ENCODE measurements at places on chromosomes 2 and 18.

- DNase-seq, result no peak
These were observed 59.2 kb upstream of the IL1R1 start for GRCh38 chr2:102083393-102083703.

DNA sequence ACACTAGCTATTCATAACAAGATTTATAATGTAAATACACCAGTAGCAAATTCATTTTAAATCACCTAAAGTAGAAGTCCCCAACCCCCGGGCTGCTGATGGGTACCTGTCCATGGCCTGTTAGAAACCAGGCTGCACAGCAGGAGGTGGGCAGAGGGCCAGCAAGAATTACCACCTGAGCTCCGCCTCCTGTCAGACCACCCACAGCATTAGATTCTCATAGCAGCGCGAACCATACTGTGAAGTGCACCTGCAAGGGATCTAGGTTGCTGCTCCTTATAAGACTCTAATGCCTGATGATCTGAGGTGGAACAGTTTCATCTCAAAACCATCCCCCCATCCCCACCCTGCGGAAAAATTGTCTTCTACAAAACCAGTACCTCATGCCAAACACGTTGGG lies 71.3 kb downstream of the KANSL1L start:
- DNase-seq, result no peak

GRCh38 chr2:231181860-231182512 lies 16.4 kb upstream of the ARMC9 start:
- no peak for DNase-seq

- DNase-seq, result no peak
These were observed 1.4 kb upstream of the HNRNPA3 start for GRCh38 chr2:177211169-177211568.

DNA sequence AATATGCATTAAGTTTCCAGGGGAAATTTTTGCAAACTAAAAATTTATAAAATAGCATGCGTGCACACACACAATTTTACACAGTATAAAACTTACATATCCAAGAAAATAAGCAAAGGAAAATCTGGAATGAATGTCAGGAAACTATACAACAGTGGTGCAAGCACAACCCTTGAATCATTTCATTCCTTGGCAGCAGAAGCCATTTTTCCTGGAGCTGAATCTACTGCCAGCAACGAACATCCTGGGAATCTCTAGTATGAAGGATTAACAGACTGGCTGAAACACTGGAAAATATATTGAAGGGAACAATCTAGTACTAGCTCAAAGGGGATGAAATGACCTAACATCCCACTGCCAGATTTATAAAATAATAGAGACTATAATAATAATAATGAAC lies 235.3 kb downstream of the DYM start:
- DNase-seq, result no peak

- DNase-seq, result no peak
These were observed 914.1 kb upstream of the NXPH2 start for GRCh38 chr2:139694327-139694726.

- DNase-seq, result no peak
These were observed 1201.8 kb upstream of the CDH2 start for GRCh38 chr18:29378651-29379136.

- no peak for DNase-seq
These were observed 284.8 kb downstream of the MREG start for GRCh38 chr2:215728504-215729065.

DNA sequence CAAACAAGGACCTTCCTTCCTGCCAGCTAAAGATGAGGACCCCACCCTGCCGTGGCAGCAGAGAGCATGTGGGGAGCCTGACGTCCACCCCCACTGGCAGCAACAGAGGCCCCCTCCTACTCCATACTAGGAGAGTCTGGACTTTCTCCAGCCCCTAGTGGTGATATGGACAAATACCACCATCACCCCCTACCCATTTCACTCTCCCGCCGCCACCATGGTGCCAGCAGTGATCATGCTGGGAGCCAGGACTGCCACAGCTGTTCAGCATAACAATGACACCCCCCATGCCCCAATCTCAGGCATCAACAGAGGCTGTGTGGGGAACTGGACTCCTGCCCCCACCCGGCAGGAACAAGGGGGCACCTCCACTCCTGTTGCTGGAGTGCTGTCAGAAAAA lies 42.7 kb upstream of the ATP9B start:
- DNase-seq, result no peak

DNA sequence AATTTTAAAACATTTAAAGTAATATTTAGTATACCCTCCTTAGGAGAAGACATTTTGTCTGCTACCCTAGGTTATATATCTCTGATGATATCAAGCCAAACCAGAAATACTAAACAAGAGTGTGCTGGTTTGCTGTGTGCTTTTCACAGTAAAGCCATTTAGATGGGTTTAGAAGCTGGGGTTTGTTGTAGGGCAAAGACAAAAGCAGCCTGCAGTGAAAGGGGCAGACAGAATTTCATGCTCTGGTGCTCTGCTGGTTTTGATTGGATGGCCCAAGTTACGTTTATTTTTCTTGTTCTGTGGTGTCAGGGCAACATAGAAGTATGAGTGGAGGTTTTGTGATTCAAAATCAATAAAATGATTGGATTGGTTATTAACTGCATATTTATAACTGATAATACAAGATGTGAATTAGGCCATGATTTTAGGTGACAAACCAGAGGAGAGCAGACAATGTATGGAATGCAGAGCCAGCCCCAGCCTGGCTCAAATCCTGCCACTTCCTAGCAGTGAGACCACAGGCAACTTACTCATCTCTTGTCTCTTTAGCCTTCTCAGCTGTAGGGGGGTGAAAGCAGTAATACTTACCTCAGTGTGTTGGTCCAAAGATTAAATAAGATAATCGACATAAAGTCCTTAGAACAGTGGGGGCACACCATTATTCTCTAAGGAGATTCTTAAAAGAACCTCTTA lies 30.9 kb upstream of the IER3IP1 start:
- no peak for DNase-seq

DNA sequence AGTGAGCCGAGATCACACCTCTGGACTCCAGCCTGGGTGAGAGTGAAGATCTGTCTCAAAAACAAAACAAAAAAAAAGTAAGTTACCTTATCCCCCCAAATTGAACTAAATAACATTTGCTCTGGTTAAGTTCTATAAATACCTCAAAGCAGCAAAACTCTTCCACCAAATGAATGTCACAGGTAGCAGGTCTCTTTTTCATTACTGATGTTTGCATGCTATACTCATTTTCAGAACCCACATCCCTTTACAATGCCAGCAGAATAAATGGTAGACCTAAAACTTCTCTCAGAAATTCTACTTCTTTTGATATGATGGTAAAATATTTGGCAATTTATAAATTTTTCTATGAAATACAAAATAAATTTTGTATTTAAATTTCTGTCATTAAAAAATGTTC lies 22.3 kb downstream of the INO80D start:
- no peak for DNase-seq

GRCh38 chr2:203077451-203077850 lies 62.8 kb downstream of the NBEAL1 start:
- no peak for DNase-seq

GRCh38 chr2:53751728-53752127 lies 15.9 kb upstream of the CHAC2 start:
- no peak for DNase-seq

GRCh38 chr18:69599377-69599776 lies 198.7 kb downstream of the DOK6 start:
- no peak for DNase-seq

- no peak for DNase-seq
These were observed 136.0 kb upstream of the GCFC2 start for GRCh38 chr2:75846683-75847190.

DNA sequence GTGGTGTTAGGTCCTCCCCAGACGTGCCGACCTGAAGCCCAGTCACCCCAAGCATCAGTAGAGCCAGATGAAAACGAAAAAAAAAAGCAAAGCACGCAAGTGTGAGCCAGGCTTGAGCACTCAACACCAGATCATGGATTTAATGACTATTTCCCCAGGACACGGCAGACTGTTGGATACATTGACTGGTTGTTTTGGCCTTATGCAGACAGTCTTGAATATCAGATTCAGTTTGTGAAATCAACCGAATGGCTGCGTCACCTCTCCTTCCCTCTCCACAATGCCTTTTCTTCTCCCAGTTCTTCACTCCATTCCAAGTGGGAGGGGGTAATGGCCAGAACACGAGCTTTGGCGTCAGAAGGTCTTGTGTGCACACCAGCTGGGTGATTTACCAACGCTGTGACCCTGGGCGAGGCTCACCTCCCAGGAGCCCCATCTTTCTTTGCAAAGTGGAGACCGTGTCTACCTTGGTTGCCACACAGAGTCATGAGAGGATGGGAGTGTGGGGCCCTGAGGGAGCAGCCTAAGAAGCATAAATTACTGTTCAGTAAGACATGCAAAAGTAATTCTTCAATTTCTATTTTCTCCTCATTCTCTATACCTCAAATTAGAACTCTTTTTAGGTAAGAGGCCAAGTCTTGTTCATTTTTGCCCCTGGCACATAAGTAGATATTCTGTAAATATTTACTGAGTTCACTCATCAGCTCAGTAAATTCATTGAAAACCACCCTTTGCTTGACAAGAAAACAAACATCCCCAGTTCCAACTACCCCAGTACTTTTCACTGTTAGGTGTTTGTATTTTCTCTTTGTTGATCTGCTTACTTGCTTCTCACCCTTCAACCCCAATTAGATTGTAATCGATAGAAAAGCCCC lies 181.1 kb upstream of the COPS8 start:
- DNase-seq, result no peak

GRCh38 chr2:69163109-69163508 lies 150.1 kb downstream of the ANTXR1 start:
- no peak for DNase-seq

DNA sequence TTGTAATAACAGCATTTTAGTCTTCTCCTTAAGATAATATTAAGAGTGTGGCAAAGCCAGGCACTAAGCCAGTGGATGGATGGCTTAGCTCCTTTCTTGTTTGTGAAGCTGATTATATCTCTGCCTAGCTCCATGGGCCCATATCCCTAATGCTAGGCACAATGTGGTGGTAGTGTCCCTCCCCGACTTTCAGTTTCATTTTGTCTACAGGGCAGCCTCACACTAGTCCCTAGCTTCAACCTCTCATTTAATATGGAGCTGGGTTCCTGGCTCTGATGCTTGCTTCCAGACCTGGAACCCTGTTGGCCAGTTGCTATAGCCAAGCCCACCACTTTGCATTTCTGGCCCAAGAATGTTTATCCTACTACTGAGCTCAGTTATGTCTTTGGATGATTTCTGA lies 437.0 kb upstream of the MEIS1 start:
- DNase-seq, result no peak

DNA sequence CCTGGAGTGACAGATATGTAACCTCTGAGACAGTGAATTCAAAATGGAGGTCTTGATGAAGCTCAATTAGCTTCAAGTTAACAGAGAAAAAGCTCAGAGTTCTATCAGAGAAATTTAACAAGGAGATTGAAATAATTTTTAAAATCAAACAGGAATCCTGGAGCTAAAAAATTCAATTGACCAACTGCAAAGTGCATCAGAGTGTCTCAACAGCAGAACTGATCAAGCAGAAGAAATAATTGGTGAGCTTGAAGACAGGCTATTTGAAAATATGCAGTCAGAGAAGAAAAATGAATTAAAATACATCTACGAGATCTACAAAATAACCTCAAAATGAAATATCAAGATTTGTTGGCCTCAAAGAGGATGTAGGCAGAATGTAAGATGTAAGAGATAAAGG lies 30.4 kb upstream of the BMP10 start:
- no peak for DNase-seq

DNA sequence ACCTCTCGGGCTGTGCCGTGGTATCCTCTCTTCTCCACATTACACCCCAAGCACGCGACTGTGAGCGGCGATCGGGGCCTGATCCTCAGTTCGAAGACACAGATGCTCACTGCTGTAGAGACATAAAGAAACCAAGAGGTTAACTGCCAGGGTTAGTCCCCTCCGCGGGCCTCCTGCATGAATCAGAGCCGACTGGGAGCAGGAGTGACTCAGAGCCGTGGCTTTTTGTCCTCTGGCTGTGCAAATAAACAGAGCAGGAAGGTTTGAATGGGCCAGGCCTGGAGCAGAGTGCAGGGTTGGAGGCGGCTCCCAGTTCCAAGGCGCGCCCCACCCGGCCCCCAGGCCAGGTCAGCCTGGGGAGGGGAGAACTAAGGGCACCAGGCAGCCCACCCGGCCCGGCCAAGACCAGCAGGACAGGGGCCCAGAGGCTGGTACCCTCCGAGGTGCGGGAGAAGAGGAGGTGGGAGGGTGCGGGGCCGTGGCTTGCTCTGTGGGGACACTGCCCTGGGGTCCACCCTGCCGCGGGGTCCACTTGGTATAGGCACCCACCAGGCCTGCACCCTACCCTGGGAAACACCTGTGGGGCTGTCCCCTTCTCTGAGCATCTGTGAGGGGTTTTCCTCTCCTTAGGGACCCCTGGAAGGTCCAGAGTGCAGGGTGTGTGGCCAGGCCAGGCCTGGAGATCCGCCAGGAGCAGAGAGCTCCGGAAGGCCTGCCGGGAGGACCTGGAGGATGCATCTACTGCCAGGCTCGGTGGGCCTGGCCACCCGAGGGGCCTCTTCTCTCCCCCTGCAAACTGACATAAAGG lies 16.5 kb downstream of the TWIST2 start:
- DNase-seq, result no peak

GRCh38 chr2:54597153-54597848 lies 126.2 kb upstream of the EML6 start:
- no peak for DNase-seq

DNA sequence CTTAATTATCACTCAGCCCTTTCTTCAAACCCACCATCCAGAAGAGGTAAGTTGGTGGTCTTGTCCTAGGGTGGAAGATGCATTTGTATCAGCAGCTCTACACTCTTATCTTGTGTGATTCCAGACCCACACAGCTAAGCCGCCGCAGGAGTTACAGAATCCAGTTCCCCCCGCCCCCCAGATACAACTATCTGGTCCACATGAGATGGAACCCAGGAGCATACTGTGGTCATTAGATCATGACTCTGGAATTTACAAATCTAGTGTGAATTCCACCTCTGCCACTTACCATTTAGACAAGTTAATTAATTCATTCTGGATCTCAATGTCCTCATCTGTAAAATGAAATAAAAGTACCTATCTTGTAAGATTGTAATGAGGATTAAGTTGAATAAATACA lies 486.4 kb downstream of the BCL11A start:
- DNase-seq, result no peak

DNA sequence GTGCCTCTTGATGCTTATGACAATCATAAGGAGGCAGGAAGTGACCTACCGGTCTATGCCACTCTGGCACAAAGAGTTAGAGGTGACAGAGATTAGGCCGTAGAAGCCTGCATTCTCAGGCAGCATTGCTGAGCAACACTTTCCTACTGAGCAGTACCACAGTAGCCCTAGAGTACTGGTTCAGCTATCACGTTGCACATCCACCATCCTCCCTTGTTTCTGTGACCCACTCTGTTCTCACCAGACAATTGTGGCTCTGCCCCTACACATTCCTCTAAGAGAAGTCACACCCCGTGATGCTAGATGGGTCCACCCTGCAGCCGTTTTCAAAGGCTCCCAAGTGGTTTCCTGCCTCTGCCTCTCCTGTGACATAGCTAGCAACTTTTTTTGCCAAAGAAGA lies 22.6 kb upstream of the SUCLG1 start:
- no peak for DNase-seq

DNA sequence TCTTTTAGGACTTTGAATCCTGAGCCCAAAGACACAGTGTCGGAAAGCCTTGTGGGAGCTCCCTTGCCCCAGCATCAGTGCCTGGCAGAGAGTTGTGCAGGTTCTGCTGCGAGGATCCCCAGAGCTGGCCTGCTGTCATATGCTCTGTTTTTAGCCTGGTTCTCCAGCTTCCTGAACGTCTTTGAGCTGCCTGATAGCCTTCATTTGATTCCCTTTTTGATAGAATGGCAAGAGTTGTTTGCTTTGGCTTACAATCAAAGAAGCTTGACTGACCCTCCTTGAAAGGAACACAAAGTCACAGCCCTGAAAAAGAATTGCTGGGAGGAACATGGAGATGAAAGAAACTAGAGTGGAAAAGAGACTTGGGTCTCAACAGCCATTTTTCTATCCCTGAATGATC lies 95.4 kb downstream of the C1QL2 start:
- no peak for DNase-seq

Measured in activated CD4-positive, CD25-positive, alpha-beta regulatory T cell (primary cell).